ENCODE measurements at places on chromosomes 16 and 17. TPM values are rescaled to one million over a fixed set of nuclear protein-coding genes. Genes with fewer than 3 reads are reported as not detected.

Gene SRSF1
- total RNA-seq = 201 TPM

Gene ASPA
- total RNA-seq = not detected

Gene FBXO39
- not detected for total RNA-seq

GRCh38 chr16:72128701-72129100 lies 35.1 kb downstream of the DHX38 start:
- H3K4me3 ChIP-seq = no peak overlapping the region
- H3K27me3 ChIP-seq = peaks cover 2% of the 10 kb centered on the region
- H3K27ac ChIP-seq = no peak overlapping the region
- peaks cover 17% of the 10 kb centered on the region for H3K4me1 ChIP-seq
- H3K36me3 ChIP-seq = peaks cover 3% of the 10 kb centered on the region
- no peak for DNase-seq

GRCh38 chr16:69503244-69503643 lies 62.5 kb upstream of the NFAT5 start:
- no peaks in the 10 kb centered on the region for H3K36me3 ChIP-seq
- H3K4me3 ChIP-seq = no peak overlapping the region
- peaks cover 2% of the 10 kb centered on the region for H3K27me3 ChIP-seq
- H3K4me1 ChIP-seq = peaks cover 6% of the 10 kb centered on the region

GRCh38 chr16:13148836-13149235 lies 247.4 kb downstream of the SHISA9 start:
- no peak overlapping the region for H3K27ac ChIP-seq
- H3K4me1 ChIP-seq = peaks cover 4% of the 10 kb centered on the region
- no peak for DNase-seq
- no peaks in the 10 kb centered on the region for H3K27me3 ChIP-seq
- H3K36me3 ChIP-seq = no peaks in the 10 kb centered on the region

DNA sequence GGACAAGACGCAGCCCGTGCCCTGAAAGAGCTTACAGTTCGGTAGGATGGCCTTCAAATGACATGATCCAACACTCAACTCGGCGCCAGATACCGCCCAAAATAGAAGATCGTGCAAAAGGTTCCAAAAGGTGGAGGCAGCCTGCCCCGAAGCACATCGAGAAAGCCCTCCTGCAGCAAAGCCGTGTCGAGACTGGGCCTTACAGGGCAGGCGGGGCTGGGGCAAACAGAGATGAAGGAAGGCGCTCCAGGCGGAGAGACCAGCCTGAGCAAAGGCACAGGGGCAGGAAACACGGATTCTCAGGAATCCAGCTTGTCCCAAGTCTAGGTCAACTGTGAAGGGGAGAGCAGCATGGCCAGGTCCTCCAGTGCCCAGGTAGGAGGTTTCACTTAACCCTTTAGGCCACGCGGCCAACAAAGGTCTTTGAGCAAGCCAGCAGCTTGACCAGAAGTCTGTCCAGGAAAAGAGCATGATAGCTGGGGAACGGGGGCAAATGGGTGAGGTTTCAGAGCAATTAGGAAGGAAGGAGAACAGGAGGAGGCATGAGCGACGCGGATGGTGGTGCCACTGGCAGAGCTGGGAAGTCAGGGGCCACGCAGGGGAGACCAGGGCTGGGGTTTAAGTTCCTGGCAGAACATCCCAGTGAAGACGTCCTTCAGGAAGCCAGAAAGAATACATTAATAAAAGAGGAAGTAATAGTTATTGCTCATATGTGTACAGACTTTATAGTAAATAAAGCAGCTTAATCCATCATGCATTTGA lies 21.2 kb upstream of the EIF1 start:
- H3K4me3 ChIP-seq = peak overlapping the region; percentile 34
- peaks cover 6% of the 10 kb centered on the region for H3K27me3 ChIP-seq
- H3K36me3 ChIP-seq = no peaks in the 10 kb centered on the region
- no peak overlapping the region for H3K27ac ChIP-seq

DNA sequence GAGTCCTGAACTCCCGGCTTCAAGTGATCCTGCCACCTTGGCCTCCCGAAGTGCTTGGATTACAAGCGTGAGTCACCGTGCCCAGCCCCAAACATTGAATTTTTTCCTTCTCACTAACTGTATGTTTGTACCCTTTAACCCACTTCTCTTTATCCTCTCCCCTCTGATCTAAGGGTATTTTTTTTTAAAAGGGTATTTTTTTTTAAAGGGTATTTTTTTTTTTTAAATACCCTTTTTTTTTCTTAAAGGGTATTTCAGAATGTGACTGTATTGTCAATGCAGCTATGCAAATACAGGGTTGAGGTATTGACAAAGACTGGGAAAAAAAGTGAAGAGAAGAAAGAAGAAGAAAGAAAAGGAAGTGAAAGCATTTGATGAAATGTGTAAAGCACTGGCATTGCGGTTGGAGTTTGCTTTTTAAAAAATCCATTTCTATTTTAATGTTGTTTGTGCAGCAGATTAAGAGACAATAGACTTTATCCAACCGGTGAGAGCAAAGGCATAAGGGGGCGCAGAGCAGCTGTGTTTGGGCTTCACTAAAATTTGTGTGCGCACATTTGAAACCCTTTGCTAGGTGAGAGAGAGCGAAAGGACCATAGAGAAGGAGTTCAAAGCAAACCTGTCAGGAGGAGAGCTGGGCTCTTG lies 42.4 kb downstream of the SYT17 start:
- no peaks in the 10 kb centered on the region for H3K4me1 ChIP-seq
- DNase-seq = no peak
- peaks cover 28% of the 10 kb centered on the region for H3K36me3 ChIP-seq
- no peaks in the 10 kb centered on the region for H3K27me3 ChIP-seq

DNA sequence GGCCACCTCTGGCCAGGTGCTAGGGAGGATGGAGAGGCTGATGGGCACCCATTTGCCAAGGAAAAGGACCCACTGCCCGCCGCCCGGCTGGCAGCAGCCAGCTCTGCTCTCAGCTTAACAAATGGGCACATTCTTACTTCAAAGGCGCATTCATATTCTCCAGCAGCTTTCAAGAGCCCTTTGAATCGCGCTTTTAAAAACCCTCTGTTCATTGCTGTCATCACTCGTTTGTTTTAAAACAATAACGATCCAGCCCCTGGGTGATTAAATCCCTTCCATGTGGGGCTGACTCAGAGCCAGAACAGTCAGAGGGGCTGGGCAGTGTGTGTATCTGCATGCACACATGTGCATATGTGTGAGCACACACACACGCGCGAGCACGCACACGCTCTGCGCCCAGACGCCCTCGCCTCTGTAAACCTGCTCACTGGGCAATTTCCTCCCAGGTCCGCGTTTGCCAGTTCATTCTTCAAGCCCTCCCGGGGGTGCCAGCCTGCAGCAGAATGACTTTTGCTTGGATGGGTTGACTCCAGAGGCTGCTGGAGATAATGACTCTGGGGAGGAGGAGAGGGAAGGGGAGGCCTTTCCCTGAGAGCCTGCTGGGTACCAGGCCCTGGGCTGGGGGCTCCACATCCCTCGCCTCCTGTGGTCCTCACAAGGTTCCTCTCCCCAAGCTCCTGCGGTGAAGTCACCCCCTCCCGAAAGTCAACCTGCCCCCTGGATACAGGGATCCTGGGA lies 133.1 kb downstream of the SDK2 start:
- H3K4me1 ChIP-seq = no peaks in the 10 kb centered on the region
- no peaks in the 10 kb centered on the region for H3K27me3 ChIP-seq
- no peak overlapping the region for H3K27ac ChIP-seq
- no peak for DNase-seq
- H3K36me3 ChIP-seq = no peaks in the 10 kb centered on the region

DNA sequence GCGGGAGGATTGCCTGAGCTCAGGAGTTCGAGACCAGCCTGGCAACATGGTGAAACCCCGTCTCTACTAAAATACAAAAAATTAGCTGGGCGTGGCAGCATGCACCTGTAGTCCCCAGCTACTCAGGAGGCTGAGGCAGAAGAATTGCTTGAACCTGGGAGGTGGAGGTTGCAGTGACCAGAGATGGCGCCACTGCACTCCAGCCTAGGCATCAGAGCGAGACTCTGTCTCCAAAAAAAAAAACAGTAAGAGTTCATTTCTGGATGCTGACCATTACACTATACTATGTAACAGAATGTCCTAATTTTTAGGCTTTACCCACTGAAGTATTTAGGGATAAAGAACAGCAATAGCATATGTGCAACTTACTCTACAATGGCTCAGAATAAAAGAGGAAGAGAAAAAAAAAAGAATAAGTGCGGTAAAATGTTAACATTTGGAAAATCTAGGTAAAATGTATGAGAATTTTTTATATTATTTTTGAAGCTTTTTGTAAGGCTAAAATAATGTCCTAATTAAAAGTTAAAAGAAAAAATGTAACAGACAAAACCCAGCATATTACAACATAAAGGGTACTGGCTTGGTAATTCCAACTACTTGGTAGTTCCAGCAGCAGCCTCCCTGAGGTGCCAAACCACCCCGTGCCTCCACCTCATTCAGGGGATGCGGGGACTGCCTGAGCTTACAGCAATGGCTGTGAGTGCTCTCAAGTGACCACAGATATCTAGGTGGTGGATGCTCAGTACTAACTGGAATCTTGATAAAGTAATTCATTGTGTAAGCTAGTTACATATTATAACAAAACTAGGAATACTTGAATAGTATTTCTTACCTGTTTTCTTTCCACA lies 10.9 kb downstream of the COPS3 start:
- DNase-seq = peak; percentile 37
- H3K27ac ChIP-seq = no peak overlapping the region
- H3K4me3 ChIP-seq = no peak overlapping the region

DNA sequence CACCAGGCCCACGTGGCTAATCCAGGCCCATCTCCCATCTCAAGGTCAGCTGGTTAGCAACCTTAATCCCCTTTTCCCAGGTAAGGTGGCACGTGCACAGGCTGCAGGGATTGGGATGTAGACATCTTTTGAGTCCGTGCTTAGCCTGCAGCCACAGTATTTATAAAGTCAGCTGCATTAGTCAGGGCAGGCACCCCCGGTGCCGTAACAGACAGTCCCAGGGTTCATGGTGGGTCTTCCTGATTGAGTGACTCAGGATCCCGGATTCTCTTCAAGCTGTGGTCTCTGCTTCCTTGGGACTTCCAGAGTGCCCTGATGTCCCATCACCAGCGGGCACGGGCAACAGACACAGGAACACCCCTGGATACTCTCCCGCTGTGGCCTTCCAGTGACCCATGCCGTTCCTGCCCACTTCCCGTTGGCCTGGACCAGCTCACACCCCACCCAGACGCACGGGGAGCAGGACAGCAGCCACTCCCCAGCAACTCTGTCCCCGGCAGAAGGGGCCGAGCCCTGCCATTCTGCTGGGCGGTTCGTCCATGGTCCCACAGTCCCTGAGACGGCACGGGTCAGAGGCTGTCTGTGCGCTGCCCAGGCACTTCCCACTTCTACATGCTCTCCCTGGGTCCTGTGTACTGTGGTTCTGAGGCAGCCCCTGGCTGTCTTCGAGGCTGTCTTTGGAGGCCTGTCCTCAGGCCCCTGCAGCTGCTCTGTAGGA lies 248.6 kb upstream of the GSE1 start:
- H3K36me3 ChIP-seq = no peaks in the 10 kb centered on the region
- H3K4me3 ChIP-seq = no peak overlapping the region
- no peak overlapping the region for H3K27ac ChIP-seq
- no peak for DNase-seq
- H3K4me1 ChIP-seq = peaks cover 9% of the 10 kb centered on the region

GRCh38 chr16:17313085-17313611 lies 157.6 kb downstream of the XYLT1 start:
- H3K27ac ChIP-seq = no peak overlapping the region
- peaks cover 4% of the 10 kb centered on the region for H3K4me1 ChIP-seq
- no peaks in the 10 kb centered on the region for H3K36me3 ChIP-seq
- DNase-seq = peak; percentile 34
- H3K4me3 ChIP-seq = no peak overlapping the region
- H3K27me3 ChIP-seq = no peaks in the 10 kb centered on the region

DNA sequence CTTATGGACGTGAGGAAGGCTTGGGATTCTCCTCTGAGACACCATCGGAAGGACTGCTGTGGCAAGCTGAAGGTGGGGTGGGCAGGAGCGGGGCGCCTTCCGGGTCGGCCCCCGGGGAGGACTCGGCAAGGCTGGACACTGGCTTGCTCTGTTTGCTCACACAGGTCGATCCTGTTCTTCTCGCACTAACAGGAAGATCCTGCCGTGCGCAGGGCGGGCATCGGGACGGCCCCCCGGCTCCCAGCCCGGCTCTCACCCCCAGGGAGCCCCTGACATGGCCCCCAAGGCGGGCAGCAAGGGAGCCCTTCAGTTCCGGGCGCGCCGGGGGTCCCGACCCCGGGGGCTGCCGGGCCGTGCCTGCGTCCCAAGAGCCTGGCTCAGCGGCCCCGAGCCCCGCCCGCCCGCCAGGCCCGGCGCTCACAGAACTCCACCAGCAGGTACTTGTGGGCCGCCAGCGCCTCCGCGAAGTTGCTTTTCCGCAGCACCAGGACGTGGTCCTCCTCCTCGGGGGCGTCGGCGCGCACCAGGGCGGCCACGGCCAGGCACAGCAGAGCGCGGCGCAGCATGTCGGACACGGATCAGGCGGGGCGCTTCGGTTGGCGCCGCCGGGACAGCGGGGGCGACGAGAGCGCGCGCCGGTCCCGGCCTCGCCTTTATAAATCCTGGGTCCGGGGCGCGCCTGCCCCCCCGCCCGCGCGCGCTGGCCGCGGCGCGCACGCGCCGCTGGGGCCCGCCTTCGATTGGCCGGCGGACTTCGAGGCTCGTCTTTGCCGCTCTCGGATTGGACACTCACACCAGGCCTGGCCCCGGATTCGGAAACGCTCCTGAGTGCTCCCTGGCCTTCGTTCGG lies at the start of gene P4HB:
P4HB (minus strand) TSS at position 630 of the 850 bp plus-strand sequence; CDS start at position 566, 64 bp downstream.
- H3K4me3 ChIP-seq = peak within 1 kb of the TSS; percentile 98
- peaks cover 31% of the 10 kb centered on the region for H3K4me1 ChIP-seq
- H3K27me3 ChIP-seq = peaks cover 19% of the 10 kb centered on the region
- H3K36me3 ChIP-seq = peaks cover 27% of the 10 kb centered on the region

- H3K27me3 ChIP-seq = no peaks in the 10 kb centered on the region
- no peak overlapping the region for H3K4me3 ChIP-seq
- no peaks in the 10 kb centered on the region for H3K36me3 ChIP-seq
- H3K4me1 ChIP-seq = peaks cover 4% of the 10 kb centered on the region
- DNase-seq = no peak
Measured at GRCh38 chr17:73099511-73099910, 7.0 kb upstream of the SLC39A11 start.

DNA sequence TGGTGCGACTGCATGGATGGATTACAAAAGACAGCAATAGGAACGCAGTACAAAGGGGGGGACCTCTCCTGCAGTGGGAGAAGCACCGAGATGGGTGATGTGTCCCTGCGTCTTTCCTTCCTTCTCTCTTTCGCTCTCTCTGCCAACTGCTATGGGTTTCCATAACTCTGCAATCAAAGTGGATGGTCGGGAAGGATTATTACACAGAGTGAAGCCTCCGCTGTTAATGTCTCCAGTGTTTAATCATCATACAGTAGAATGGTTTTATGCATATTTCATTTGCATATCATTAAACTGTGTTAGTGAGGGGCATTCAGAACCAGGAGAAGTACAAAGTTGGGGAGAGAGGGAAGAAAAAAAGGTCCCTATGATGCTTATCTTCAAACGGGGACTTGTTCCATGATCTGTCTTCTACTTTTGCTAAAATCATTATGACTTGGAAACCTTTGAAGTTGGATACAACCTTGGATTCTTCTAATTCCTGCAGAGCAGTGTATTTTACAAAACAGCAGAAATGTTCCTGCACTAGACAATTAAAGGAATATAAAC lies 255.9 kb upstream of the PMFBP1 start:
- H3K27ac ChIP-seq = no peak overlapping the region
- no peaks in the 10 kb centered on the region for H3K4me1 ChIP-seq
- H3K36me3 ChIP-seq = no peaks in the 10 kb centered on the region
- no peak overlapping the region for H3K4me3 ChIP-seq
- no peaks in the 10 kb centered on the region for H3K27me3 ChIP-seq

Measured in endothelial cell (in vitro differentiated cells).